ENCODE measurements at places on chromosomes 7 and 10. TPM values are rescaled to one million over a fixed set of nuclear protein-coding genes. Genes with fewer than 3 reads are reported as not detected.

Gene UBN2
- total RNA-seq: 2.6 TPM

Gene HABP2
- total RNA-seq: 0.13 TPM

Gene LRIT1
- total RNA-seq: not detected

Gene HPSE2
- total RNA-seq: not detected

Gene OR2F1
- total RNA-seq: not detected

Gene CYP3A4
- not detected for total RNA-seq

Gene PRPS1L1
- total RNA-seq: not detected

Gene UCMA
- total RNA-seq: not detected

Gene SAMD8
- total RNA-seq: 15.4 TPM

Gene PNLIPRP1
- not detected for total RNA-seq

Gene COL13A1
- total RNA-seq: 0.27 TPM

Gene NPVF
- not detected for total RNA-seq

Gene OGDHL
- 0.15 TPM for total RNA-seq

Gene CDHR3
- 5.2 TPM for total RNA-seq

Gene KIF11
- total RNA-seq: 44.0 TPM

Gene IRF5
- total RNA-seq: 12.8 TPM

Gene OR9A2
- not detected for total RNA-seq

Gene C7orf33
- total RNA-seq: not detected

Gene PPP1R9A
- total RNA-seq: 5.7 TPM

Gene IKZF1
- total RNA-seq: not detected

Gene RPEL1
- total RNA-seq: not detected

Gene PLEKHS1
- not detected for total RNA-seq

Gene CRYGN
- not detected for total RNA-seq

Gene MMP21
- 0.03 TPM for total RNA-seq

Gene RBP4
- 10.4 TPM for total RNA-seq

Gene SPDYE6
- total RNA-seq: not detected

Gene WDFY4
- total RNA-seq: not detected

Gene MUC12
- 15.5 TPM for total RNA-seq

Gene VSTM4
- 0.48 TPM for total RNA-seq

Gene LIPN
- total RNA-seq: not detected

Gene MMD2
- not detected for total RNA-seq

Gene GJD4
- total RNA-seq: not detected

Gene ITPRID1
- not detected for total RNA-seq

Gene AKR1D1
- not detected for total RNA-seq

Gene ODAD2
- not detected for total RNA-seq

Gene BAMBI
- 18.9 TPM for total RNA-seq

Gene GPER1
- 0.79 TPM for total RNA-seq

Gene SPDYE8
- total RNA-seq: not detected

Gene HELLS
- total RNA-seq: 38.5 TPM

Gene PON3
- total RNA-seq: 29.1 TPM

Gene PAPSS2
- total RNA-seq: 28.1 TPM

Gene C10orf143
- 0.69 TPM for total RNA-seq

Gene TMEM213
- not detected for total RNA-seq

Gene CNTNAP2
- 0.06 TPM for total RNA-seq

Measured in A549 treated with DMSO at 1 μM for 4 hours (cell line).